ENCODE measurements at places on chromosomes 7 and 10. TPM values are rescaled to one million over a fixed set of nuclear protein-coding genes. Genes with fewer than 3 reads are reported as not detected.

GRCh38 chr7:128363261-128363721 lies 1.8 kb upstream of the PRRT4 start:
- no peak for DNase-seq

DNA sequence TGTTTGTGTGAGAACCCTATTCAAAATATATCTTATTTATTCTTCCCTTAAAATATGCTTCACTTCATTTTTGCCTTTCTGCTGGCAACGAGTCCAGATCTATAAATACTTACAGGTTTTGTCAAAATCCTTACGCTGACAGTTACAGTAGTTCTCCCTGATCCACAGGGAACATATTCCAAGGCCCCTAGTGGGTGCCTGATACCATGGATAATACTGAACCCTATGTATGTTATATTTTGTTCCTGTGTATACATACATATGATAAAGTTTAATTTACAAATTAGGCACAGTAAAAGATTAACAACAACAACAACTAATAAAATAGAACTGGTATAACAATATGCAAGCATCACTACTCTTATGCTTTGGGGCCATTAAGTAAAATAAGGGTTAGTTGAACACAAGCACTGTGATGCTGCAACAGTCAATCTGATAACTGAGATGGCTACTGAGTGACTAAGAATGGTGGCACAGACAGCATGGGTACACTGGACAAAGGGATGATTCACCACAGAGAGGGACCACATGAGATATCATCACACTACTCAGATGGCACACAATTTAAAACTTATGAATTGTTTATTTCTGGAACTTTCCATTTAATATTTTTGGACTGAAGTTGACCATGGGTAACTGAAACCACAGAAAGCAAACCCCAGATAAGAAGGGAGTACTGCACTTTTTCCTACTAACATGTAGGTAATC lies 29.4 kb upstream of the PCGF5 start:
- DNase-seq = no peak

OR6V1 gene
- not detected for total RNA-seq

P4HA1 gene
- total RNA-seq = 6.9 TPM

GRCh38 chr10:111998728-111999127 lies 184.8 kb downstream of the GPAM start:
- DNase-seq = no peak

DNA sequence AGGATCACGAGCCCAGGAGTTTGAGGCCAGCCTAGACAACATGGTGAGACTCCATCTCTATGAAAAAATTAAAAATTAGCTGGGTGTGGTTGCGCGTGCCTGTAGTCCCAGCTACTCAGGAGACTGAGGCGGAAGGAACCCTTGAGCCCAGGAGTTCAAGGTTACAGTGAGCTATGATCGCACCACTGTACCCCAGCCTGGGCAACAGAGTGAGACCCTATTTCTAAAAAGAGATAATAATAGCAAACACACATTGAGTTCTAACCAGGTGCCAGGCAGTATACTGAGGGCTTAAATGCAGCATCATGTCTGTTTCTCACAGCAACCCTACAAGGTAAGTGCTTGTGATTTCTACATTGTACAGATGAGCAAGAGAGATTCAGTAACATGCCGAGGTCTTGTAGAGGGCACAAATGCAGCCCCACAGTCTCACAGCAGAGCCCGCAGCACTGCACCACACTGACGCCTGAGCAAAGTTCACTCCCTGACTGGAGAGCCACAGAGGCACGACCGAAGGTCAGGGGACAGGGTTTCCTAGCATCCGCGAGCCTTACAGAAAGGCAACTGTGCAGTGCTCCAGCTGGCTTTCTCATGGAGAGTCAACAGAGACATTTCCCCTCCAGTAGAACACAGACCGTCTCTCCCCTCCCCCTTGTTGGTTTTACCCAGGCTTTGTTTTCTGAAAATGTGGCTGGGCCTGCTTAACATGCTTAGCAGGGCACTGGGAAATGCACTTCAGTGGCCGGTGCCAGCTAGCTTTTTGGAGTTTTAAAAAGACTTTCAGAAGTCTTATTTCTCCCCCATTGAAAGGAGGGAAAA lies 36.5 kb downstream of the PDSS1 start:
- no peak for DNase-seq

- no peak for DNase-seq
Measured at GRCh38 chr7:120280743-120281142, 7.8 kb downstream of the KCND2 start.

DNA sequence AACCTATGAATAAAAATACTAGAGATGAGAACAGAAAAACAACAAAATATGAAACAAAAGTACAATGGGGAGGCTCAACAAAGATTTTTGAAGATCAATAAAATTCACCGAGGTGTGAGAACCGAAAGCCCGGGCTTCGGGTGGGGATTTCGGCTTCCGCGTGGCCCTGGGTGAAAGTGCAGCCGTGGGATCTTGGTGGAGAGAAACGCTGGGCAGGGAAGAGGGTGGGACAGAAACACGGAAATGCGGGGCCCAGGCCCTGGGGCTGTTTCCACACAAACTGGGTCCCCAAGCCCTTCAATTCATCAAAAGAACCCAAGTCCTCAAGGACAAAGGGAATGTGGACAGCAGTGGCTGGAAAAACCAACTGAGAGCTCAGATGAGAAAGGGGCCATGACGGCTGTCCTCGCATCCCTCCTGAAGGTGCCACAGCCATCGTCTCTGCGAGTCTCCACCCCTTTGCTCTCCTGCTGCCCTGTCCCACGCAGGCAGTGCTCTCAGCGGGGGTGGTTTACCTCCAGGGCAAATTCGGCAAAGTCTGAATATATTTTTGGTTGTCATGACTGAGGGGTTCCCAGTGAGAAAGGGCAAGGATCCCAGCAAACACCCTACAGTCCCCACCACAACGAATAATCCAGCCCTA lies 19.7 kb downstream of the FOXL3 start:
- no peak for DNase-seq

All from ascending aorta (tissue), 2 donors.